Epithelial cell of prostate (primary cell): ENCODE measurements at places on chromosomes 5 and 9.
A peak's percentile ranks its signal among the peaks of the same experiment; 100 is the strongest.

DNA sequence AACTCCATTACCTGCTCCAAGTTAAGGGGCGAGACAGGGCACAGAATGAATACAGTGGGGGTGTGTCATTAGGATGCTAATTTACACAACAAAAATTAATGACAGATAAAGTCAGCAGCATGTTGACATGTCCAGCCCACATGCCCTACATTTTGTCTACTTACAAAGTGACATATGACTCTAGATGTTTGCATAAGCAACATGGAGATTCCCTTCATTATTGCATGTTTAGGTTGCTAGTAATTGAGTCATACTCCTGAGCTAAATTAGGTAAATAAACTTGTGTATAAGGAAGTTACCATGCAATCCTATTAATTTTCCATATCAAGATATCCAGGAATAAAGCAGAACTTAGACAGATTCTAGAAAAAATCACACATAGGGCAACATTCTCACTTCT is 232.2 kb downstream of the PDE4D start:
- peak; percentile 58 for DNase-seq

- no peak for DNase-seq
Observed at GRCh38 chr5:58775701-58776262, 192.9 kb downstream of the RAB3C start.

- no peak for DNase-seq
Observed at GRCh38 chr9:83563360-83563759, 25.2 kb upstream of the FRMD3 start.

- no peak for DNase-seq
Observed at GRCh38 chr5:93590493-93590892, 7.5 kb downstream of the NR2F1 start.

- DNase-seq = no peak
Observed at GRCh38 chr9:78697618-78698017, 400.7 kb downstream of the PSAT1 start.

DNA sequence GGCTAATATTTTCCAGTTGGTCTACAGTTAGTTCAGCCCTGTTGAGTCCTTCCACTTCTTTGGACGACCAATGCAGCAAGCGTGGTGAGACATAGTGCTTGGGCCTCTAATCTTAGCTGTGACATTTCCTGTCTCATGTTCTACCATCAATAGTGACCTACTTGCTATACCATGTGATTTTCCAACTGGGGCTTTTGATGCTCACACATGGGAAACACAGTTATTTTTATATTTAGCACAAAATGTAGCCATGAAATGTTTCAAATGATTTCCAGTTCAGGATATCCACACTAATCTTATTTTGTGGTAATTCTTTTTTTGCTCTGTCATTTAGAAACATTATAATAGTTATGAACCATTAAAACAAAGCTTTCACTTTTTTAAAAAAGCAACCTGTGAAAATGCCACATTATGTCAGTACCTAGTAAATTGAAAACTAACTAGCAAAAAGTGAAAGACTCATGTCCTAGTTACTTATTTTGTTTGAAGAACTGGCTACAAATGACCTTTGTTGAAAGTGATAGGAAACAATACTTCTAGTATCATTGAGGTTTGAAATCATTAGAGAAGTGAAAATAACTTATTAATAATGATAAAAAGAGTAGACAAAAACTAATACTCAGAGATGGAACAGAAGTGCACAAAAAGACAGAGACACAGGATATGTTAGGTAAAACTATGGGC is 18.3 kb downstream of the MARCHF3 start:
- no peak for DNase-seq

DNA sequence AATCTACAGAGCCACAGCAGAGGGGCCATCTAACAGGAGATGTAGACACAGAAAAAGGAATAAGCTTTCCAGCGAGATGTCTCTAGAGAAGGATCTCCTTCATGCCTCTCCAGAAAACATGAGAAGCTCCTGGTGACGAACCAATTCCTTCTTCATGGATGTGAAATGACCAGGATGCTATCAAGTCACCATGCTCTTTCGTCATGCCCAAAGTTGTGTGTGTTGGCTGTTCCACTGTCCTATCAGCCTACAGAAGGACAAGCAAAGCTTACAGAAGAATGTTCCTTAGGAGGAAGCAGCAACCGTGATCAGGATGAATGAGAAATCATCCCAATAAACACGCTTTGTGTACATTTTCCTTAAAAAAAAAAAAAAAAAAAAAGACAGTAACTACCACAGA is 54.4 kb downstream of the ALDH7A1 start:
- no peak for DNase-seq

- no peak for DNase-seq
Observed at GRCh38 chr9:113966394-113966793, 90.3 kb downstream of the ZNF618 start.

DNA sequence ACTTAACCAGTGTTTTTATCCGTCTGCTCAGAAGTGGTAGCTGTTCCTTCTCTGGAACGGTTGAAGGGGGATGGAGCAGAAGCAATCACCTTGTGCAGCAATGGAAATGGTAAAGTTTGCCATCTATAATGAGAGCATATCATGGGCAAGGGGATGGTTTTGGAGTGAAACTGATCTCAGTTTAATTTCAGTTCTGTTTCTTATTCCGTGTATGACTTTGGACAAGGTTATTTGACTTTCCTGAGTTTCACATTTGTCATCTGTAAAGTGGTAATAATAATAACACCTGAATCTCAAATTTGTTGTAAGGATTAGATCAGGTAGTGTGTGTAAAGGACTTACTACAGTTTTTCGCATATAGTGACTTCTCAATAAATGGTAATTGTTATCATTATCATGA is 106.1 kb downstream of the PCSK1 start:
- DNase-seq = no peak

DNA sequence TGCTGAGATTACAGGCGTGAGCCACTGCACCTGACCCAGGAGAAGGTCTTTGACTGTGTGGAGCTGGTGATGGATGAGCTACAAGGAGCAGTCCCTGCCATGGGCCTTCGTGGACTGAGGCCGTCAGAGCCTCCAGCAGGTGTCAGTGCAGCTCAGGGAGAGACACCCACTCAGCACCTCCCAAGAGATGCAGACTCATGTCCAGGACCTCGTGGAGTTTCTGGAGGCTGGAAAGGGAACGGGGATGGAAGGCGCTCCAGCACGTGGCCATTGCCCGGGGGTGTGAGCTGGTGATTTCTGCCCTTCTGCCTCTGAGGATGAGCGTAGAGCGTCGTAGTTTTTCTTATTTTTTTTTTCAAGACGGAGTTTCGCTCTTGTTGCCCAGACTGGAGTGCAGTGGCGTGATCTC is 9.5 kb downstream of the TOR4A start:
- DNase-seq = no peak

DNA sequence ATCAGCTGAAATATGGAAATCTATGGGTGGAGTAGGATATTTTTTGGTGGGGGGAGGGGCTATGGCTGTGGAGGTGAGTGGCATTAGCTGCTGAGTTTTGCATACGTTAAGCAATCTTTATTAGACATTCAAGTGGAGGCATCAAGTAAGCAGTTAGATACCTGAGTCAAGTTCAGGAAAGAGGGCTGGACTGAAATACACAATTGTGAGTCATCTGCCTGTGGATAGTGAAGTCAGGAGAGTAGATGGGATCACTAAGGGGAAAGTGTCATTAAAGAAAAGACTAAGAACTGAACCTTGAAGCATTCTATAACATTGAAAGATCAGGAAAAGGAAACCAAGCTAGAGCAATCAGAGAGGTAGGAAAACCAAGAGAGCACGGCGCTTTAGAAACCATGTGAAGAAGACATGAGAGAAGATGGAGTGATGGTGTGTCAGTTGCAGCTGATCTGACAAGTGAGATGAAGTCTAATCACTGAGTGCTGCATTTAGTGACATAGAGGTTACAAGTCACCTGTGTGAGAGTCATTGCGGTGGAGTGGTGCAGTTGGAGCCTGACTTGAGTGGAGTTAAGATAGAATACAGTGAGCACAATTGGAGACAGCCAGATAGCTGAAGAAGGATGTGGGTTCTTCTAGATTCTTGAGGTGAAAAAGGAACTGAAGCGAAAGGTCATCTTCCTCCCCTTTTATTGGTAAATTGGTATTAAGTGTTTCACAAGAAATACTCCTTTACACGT is 88.7 kb downstream of the PIP5K1B start:
- no peak for DNase-seq

DNA sequence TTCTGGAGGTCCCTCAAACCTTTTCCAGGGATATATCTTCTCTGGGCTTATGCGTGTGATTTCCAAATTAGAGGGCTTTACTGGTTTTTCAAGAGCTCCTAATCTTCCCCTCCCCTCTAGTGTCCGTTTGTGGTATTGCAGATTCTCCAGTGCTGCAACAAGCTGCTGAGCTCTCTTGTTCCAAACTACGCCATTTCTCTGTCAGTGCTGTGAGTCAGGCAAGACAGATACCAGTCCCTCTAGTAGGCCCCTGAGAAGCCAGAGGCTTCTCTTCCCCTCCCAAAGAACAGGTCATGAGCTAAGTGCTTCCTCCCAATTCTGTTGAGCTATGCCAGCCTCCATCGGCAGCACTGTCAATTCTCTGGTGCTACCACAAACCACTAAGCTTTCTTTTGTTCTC is 149.5 kb downstream of the FANCC start:
- DNase-seq = peak; percentile 46

- no peak for DNase-seq
Observed at GRCh38 chr5:54073735-54074134, 236.6 kb downstream of the ARL15 start.

DNA sequence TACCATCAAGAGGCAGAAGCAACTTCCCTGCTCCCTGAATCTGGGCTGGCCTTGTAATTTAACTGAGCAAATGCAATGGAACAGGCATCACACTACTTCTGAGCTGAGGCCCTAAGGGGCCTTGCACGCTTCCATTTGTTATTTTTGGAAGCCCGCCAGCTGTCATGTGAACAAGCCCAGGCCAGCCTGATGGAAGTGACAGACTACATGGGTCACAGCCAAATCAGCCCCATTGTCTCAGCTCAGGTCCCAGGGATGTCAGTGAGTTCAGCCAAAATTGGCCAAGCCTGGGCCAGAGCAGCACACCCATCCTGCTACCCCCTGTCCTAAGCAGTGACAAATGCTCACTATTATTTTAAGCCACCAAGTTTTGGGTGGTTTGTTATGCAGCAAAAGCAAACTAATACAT is 72.8 kb downstream of the PRRT1B start:
- no peak for DNase-seq

- no peak for DNase-seq
Observed at GRCh38 chr9:134267881-134268724, 58.2 kb upstream of the RXRA start.

DNA sequence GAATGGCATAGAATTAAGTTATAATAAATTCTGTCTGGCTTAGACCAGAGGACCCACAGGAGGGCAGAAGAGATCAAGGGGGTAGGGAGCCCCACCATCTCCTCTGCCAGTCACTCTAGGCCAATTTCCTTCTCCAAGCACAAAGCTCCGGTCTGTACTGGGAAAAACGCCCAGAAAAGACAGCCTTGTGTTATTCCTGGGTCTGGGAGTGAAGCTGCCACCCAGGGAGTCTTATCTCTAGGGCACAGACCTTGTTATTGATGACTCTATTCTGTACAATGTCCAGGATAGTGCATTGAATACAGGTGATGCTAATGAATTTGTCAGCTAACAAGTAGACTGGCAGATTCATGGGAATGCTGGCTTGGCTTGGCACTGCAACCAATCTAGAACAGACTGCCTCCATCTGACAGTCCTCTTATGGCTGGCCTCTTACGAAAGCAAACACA is 60.7 kb downstream of the MED27 start:
- DNase-seq = no peak

DNA sequence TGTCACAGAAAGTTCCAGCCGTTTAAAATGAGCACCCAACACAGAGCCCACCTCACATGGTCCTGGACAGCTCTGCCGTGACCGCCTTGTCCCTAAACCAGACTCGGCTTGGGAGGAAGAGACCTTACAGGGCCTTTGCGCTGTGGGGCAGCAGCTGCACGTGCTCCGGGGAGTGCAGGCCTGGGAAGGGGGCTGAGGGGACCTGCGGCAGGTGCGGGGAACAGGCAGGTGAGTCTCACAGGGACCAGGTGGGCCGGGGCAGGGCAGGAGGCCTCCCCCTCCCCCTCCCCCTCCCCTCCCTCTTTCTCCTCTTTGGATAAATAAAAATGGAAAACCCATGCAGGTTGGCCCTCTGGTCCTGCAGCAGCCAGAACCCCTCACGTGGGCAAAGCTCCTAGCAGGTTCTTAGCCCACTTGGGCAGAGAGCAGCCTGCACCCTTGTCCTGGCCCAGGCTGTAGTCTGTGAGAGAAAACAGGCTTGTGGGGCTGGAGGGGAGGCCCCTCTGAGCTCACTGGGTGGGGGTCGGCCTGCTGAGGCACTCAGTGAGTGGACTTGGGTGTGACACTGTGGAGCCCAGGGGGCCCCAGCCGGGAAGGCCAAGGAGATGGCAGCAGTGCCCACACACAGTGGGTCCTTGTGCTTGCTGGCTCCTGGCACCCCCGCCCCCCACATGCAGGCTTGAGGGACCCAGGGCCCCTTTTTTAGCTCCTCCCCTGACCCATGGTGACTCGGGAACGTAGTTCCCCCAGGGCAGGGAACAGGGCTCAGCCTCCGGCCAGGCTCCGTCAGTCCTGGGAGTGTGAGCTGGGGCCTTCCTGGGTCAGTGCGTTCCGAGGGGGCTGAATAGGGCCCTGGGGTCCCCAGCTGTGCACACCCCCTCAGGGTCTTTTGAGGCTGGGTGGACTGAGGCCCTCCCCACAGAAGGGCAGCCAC is 40.0 kb upstream of the CACNA1B start:
- DNase-seq = no peak
